ENCODE measurements at places on chromosomes 1 and 21.
A peak's percentile ranks its signal among the peaks of the same experiment; 100 is the strongest.

DNA sequence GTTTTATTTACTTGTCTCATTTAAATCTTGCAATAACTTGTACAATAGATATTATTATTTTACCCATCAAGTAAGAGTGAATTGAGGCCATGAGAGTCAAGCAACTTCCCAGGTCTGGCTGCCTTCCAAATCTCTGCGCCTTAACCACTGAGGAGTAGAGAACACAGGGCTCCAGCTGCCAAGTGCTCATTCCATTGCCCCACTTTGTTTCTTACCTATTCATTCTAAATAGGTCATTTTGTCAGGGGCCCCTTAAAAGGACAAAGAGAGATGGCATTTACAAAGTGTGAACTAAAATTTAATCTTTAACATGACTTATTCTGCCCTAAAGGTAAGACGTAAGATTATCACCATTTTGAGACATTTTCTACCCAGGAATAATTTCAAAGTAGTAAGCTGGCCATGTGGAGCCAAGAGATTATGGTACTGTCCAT lies 3.5 kb downstream of the PPP1R15B start:
- peak; percentile 70 for DNase-seq

DNA sequence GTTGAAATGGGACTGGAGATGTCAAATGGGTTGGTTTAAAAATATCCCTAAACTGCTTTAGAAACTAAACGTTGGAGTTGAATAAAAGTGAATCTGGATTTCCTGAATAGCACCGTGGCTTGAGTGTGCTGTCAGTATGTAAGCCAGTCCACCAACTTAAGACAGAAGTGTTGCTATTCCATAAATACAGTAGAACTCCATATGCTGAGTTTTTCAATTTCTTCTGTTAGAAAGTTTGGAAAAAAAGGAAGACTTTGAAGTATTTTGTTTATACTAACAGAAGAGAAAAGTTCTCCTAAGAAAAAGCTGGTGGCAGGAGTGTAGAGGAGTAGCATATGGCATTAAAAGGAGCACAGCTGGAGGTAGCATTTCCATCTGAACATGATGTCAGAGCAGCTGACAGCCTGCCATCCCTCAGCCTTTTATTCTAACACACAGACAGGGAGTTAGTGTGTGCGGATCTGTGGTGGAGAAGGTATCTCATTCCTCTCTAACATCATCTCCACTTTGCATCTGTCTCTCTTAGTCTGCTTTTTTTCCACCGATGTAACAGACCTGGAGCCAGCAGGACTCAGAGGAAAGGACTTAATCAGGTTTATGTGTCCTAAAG lies at the start of gene ZBTB18:
Gene ZBTB18 (plus strand): TSS at position 449 of the 610 bp plus-strand sequence. CDS start 149 bp downstream, at position 598.
- peak; percentile 99 for DNase-seq

GRCh38 chr1:109307274-109308021 lies 637 bp upstream of the MYBPHL start:
- DNase-seq, result peak; percentile 99

- peak; percentile 69 for DNase-seq
These were observed at the start of gene LBR for GRCh38 chr1:225427235-225428067. TSS of gene LBR (minus strand) at chr1:225428038. CDS start at chr1:225424075, 3,963 bp downstream.

GRCh38 chr21:28538987-28539622 lies 453.6 kb downstream of the LTN1 start:
- no peak for DNase-seq

GRCh38 chr21:45799765-45800338 lies 156.3 kb downstream of the PCBP3 start:
- DNase-seq, result no peak

- DNase-seq, result no peak
These were observed 49.6 kb downstream of the LRRC71 start for GRCh38 chr1:156970017-156970416.

DNA sequence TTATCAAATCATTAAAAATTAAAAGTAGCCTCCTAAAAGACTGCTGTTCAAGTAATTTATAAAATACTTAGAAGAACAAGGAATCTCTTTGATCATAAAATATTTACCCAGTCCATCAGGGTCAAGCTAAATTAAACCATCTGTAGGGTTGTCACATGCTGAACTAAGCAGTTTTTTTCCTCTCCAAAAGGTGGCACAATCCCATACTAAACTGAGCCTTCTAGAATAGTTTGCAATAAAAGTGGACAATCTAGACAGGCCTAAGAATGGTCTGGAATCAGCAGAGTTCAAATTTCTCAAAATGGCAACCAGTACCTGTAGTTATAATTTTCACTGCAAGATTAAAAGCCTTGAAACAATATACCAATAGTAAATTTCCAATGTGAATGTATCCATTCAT lies 194.8 kb downstream of the EIF4G3 start:
- DNase-seq, result peak; percentile 26

GRCh38 chr1:191405417-191405816 lies 752.8 kb upstream of the RGS18 start:
- DNase-seq, result no peak

GRCh38 chr1:185112356-185112755 lies 44.4 kb downstream of the TRMT1L start:
- no peak for DNase-seq
